BJ (cell line): ENCODE measurements at places on chromosomes 1 and 21. TPM values are rescaled to one million over a fixed set of nuclear protein-coding genes. Genes with fewer than 3 reads are reported as not detected.
A peak's percentile ranks its signal among the peaks of the same experiment; 100 is the strongest.

Gene DENND2C
- polyA plus RNA-seq, result 0.45 and 0.87 TPM in 2 replicates

Gene ADGRL2
- 18.1 and 24.2 TPM in 2 replicates for polyA plus RNA-seq

Gene OR2L3
- not detected in 2 replicates for polyA plus RNA-seq

Gene AGT
- polyA plus RNA-seq, result 2.1 and 4.1 TPM in 2 replicates

Gene PODN
- 54.5 and 107 TPM in 2 replicates for polyA plus RNA-seq

Gene GSTM2
- 49.0 and 62.3 TPM in 2 replicates for polyA plus RNA-seq

Gene IGSF9
- polyA plus RNA-seq, result not detected in 2 replicates

Gene OLFML2B
- polyA plus RNA-seq, result 1.6 and 3.5 TPM in 2 replicates

Gene USH2A
- under 0.01 TPM in 1 of 2 replicates, not detected in the other for polyA plus RNA-seq

Gene ACKR1
- not detected in 2 replicates for polyA plus RNA-seq

DNA sequence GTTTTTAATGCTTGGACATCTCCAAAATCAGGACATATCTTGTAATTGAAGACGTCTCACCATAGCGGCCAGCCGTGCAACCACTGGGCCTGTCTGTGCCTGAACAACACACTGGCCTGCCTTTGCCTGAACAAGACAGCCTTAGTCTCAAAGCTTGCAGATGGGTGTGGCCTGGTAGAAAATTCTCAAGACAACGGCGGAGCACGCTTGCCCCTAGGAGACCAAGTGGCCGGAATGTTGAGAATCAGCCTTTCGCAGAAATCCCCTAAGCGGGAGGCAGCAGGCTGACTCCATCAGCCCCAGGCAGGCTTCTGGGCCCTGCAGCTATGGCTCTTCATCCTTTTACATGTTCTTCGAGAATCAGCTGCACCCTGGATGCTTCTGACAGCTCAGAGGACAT lies 98.0 kb upstream of the C1orf174 start:
- no peak for DNase-seq

DNA sequence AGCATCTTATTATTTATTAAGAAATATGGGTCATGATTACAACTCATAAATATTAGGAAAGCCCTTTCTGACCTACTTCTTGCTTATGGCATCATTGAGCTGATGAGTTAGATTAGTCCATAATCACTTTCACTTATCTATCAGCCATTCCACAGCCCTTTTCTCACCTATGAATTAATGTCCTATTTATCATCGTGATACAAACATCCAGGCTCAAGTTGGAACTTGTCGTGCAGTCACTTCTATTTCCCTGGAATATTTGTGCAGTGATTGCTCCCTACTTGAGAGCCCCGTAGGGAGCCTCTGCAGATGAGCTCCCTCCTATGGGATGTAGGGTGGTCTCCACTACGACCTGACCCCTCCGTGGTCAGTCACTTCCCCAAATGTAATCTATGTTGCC lies 8.1 kb upstream of the F3 start:
- DNase-seq, result no peak

DNA sequence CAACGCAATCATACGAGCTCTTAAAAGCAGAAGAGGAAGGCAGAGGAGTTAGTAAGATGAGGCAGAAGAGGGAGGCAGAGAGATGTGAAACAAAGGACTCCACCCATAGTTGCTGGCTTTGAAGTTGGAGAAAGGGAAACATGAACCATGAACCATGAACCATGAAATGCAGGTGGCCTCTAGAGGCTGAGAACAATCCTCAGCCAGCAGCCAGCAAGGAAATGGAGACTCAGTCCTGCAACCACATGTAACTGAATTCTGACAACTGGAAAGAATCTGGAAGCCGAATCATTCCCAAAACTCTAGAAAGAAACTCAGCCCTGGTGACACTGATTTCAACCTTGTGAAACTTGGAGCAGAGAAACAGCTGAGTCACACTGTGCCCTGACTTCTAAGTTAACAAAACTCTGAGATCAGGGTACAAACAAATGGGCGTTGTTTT lies 10.1 kb downstream of the DIPK1A start:
- DNase-seq, result peak; percentile 51

GRCh38 chr1:15802234-15802965 lies 5.0 kb downstream of the UQCRHL start:
- DNase-seq, result no peak

DNA sequence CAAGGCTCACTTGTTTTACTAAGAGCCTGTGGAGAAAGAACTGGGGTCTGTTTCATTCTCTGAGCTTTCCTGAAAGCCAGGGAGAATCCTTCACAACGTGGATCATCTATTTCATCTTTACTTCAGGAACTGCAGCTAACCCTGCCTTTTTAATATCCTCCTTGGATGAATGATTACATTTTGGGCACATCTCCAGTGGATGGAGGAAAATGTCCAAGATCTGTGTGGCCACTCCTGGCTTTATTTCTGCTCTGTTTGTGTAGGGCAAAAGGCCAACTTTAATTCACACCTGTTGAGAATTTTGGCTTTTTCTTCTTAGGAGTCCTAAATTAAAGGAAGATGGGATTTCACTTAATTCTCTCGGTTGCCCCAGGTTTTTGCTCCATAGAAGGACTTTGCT lies 69.5 kb upstream of the CACNA1E start:
- no peak for DNase-seq

DNA sequence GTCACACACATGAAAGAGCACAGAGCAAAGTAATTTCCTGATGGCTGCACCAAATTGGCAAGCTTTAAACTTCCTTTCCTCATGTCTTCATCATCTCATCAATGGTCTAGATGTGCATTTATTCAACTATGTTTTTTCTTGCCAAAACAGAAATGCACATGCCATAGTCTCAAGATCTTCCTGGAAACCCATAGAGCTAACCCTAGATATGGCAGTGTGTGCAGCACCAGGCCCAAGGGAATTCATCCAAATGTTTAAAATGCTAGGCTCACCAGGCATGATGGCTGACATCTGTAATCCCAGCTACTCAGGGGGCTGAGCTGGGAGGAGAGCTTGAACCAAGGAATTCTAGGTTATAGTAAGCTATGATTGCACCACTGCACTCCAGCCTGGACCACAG lies 31.2 kb upstream of the PALMD start:
- no peak for DNase-seq

- peak; percentile 53 for DNase-seq
Measured at GRCh38 chr1:77824079-77824478, 44.6 kb downstream of the MIGA1 start.

- no peak for DNase-seq
Measured at GRCh38 chr1:108000620-108001111, 35.7 kb upstream of the VAV3 start.

DNA sequence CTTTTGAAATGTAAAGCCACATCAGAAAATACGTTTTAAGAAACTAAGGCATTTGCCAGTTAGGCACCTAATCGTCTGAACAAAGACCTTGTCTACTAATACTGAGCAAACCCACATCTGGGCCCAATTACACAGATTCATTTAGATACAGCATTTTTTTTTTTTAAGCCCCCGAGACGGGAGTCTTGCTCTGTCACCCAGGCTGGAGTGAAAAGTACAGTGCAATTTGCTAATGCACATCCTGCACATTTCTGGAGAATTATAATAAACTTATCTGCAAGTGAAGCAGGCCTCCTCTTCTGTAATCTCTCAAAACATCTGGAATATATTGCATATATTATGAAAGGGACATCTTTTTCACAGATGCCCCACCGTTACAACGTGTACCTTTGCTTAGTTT lies 3.3 kb downstream of the RSRP1 start:
- no peak for DNase-seq

GRCh38 chr1:161374373-161374772 lies 6.7 kb upstream of the CFAP126 start:
- no peak for DNase-seq

GRCh38 chr1:114341299-114341698 lies 169.7 kb downstream of the TRIM33 start:
- DNase-seq, result no peak

GRCh38 chr1:91997607-91998195 lies 32.1 kb upstream of the EPHX4 start:
- DNase-seq, result no peak

DNA sequence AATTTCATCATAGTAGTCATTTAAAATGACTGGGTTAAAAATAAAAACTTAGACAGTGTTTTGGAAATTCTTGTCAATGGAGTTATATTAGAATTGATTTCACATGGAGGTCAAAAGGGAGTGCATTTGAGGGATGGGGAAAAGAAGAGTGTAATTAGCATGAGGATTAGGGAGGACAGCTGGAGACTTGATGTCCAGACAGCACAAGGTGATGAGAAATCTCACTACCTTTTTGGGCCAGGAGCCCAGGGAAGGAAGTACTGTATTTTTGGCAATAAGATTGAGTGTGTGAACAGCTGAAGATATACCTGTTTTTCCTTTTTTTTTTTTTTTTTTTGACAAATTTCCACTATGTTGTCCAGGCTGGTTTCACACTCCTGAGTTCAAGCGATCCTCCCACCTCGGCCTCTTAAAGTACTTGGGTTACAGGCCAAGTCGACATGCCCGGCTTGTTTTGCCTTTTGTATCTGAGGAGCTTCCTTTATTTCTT lies 163.6 kb downstream of the PAPPA2 start:
- DNase-seq, result no peak

GRCh38 chr1:28341591-28341990 lies 12.8 kb downstream of the MED18 start:
- DNase-seq, result no peak

- DNase-seq, result no peak
Measured at GRCh38 chr1:205444931-205445645, 10.8 kb downstream of the BLACAT1 start.

DNA sequence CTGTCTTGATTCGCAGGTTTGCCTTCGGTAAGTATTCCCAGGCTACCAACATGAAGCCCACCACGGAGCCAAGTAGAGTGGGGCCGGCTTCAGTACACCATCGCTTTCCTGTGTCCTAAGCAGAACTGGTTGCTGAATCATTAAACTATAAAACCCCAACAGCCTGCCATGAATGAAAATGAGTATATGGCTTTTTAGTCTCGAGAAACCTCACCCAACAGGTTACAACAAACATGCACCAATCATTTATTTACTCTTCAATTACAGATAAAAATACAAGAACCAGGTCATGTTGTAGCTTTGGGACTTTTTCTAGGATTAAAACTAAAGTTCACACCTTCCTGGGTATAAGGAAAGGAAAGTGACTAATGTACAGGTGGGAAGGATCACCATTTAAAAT lies 7.6 kb downstream of the TMPRSS2 start:
- DNase-seq, result no peak

GRCh38 chr1:46481961-46482360 lies 7.7 kb upstream of the DMBX1 start:
- no peak for DNase-seq

- no peak for DNase-seq
Measured at GRCh38 chr1:226967665-226968064, 27.6 kb downstream of the COQ8A start.

DNA sequence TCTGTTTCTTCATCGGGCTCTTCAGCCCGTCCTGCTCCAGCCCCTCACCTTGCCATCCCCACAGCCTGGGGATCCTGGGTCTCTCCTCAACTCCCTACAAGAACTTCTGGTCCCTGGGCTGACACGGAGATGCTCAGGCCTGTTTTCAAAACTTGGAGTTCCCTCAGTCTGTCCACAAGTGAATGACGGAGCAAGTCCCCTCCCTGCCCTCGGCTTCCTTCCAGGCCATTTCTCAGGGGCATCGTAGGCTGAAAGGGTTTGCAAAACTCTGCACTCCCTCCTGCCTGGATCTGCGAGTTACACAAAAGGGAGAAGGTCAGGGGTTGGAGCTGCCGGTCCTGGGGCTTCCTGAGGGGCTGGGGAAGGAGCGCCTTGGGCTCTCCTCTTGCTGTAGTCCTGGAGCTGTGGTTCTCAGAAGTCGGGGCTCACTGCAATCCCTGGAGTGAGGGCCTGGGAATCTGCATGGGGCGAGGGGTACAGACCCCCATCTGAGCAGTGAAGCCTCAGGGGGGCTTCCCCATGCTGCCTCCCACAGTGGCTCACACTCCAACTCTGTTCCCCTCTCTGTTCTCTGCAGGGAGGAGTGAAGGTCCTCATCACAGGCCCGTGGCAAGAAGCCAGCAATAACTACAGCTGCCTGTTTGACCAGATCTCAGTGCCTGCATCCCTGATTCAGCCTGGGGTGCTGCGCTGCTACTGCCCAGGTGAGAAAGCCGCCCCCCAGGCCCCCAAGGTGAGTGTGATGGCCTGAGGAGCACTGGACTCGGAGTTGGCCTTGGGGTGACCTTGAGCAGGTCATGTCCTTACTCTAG lies 100.6 kb upstream of the VAMP3 start:
- no peak for DNase-seq

- DNase-seq, result no peak
Measured at GRCh38 chr1:162822391-162823200, 32.1 kb downstream of the HSD17B7 start.

- peak; percentile 95 for DNase-seq
Measured at GRCh38 chr1:115189814-115190539, 100.7 kb upstream of the TSPAN2 start.

DNA sequence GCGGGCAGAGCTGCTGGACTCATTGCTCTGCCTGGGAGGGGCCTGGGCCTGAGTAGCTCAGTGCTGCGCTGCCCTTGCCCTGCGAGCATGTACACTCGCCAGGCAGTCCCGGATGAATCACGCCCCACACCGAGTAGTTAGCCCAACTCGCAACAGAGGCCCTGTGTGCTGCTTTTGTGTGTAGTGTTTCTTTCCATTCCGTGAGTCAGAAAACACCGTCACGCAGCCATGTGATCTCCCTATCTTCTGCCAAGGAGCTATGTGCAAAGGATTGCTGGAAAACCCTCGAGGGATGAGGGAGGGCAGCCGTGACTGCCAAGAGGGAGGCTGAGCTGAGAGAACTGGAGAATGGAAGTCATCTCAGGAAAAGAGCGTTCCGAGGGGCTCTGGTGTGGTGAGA lies 37.3 kb downstream of the NENF start:
- DNase-seq, result peak; percentile 95

DNA sequence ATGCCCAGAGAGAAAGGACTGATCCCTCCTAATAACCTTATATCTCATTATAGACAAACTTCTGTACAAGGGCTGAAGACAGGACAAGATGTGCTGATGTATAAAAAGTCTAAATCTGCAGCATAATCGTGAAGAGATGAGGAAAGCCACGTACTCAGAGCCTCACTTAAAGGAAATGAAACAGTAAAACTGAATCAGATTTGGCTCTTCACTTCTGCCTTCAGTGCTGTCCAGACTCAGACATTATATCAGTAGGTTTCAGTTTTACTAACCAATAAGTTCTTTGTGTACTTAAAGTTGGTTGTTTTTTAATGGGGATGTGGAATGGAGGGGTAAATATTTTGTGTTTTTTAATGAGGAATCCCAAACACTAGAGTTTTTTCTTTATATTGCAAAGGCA lies 45.3 kb upstream of the RGS1 start:
- DNase-seq, result no peak

GRCh38 chr1:159223004-159223403 lies 18.3 kb downstream of the ACKR1 start:
- no peak for DNase-seq

DNA sequence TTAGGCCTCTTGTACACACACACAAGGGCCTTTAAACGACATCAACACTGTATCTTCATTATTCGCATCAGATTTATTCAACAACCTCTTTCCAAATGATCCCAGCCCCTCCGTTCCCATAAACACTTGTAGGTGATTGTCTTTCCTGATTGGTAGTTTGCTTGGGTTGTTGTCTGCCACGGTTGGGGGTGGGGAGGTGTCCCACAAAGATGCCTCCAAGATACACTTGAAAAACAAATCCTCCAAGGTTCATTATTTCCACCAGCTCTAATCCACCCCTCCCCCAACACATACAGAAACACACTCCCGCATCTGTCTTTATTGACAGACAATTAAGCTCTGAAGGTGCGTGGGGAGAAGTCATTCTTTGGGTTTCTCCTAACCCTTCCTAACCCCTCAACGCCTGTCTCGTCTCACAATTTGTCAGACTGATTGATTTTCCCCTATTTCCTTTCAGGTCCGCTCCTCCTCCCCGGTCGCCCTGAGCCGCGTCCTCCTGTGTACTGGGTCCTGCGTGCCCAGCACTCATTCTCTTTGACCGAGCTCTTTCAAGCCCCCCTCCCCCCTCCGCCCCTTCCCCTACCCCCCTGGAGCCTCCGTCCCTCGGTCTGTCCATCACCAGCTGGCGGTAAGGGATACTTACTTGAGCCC lies 1.4 kb downstream of the WDR26 start:
- no peak for DNase-seq
